ENCODE measurements at places on chromosomes 4 and X.

GRCh38 chr4:144970597-144970996, 127.4 kb downstream of the ANAPC10 start:
- DNase-seq: no peak

- no peak for DNase-seq
Observed at GRCh38 chr4:48575964-48576363, 85.9 kb downstream of the ZAR1 start.

- DNase-seq: no peak
Observed at GRCh38 chr4:174423257-174423944, 98.9 kb downstream of the HPGD start.

DNA sequence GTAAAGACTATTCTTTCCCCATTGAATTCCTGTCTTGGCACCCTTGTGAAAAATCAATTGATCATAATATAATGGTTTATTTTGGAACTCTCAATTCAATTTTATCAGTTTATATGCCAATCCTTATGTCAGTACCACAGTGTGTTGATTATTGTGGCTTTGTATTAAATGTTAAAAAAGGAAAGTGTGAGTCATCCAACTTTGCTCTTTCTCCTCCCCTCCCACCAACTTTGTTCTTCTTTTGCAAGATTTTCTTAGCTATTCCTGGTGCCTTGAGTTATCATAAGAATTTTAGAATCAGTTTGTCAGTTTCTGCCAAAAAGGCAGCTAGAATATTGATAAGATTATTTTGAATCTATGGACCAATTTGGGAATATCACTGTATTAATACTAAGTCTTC, 11.2 kb upstream of the RNF175 start:
- DNase-seq: no peak

DNA sequence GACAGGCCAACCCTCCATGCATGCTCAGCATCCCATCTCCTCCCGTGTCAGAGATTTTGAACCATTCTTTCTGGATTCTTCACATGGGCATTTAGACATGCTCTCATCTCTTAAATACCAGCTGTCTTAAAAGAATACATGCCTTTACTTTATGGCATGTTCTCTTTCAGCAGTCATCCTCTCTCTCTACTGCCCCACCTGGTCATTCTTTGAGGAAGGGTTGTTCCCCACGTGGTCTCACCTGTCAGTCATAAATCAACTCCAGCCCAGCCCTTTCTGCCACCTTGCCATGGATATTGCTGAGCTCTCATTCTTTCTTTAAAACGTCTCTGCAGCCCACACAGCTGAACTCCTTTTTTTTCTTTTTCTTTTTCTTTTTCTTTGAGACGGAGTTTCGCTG, 111.3 kb downstream of the ARHGAP10 start:
- no peak for DNase-seq

GRCh38 chr4:76987153-76987591, 37.6 kb downstream of the SEPTIN11 start:
- DNase-seq: no peak

GRCh38 chrX:106619797-106620196, 8.0 kb downstream of the RADX start:
- no peak for DNase-seq

- no peak for DNase-seq
Observed at GRCh38 chr4:98745366-98745765, 87.0 kb upstream of the TSPAN5 start.

GRCh38 chr4:5184606-5185005, 133.3 kb downstream of the STK32B start:
- DNase-seq: no peak

DNA sequence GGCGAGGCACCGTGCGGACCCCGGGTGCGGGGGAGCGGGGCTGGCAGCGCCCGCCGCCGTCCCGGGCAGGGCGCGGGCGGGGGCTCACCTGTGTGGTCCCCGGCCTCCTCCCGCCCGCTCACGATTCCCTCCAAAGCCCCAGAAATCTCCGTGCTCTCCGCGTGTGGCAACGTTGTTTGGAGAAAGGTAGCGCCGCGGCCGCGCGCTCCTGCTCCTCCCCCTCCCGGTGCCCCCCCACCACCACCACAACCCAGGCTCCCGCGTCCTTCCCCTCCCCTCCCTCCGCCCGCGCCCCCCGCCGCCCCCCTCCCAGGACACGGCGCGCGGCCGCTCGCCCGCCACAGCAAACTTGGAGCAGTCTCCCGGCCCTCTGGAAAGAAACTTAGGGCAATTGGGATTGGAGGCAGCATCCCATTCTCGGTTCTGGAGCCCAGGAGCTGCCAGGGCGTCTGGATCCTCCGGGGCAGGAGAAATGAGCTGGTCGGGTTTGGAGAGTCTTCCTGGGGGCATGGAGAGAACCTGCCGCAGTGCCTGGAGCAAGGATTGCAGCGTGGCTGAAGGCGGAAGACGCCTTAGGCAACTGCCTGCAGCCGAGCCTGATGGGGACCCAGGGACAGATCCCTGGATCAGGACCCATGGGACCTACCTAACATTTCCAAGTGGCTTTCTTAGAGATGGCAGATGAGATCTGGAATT, 855 bp downstream of the KLF3 start:
- no peak for DNase-seq

DNA sequence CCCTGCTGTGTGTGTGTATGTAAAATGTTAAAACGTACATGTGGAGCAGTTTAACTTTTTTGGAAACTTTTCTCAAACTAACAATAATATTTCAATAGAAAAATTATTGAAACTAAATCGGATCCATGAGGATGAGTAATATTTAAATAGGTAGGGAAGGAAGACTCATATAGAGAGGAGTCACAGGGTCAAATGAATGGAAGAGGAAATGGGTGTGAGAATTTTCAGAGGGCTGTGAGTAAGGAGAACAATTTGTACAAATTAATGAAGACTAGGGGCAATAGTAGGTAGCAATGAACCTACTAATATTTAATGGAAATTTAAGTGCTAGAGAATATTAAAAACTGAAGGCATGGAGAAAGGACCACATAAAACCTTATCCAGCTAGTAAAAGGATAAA, 290.7 kb upstream of the PCDH18 start:
- DNase-seq: no peak

DNA sequence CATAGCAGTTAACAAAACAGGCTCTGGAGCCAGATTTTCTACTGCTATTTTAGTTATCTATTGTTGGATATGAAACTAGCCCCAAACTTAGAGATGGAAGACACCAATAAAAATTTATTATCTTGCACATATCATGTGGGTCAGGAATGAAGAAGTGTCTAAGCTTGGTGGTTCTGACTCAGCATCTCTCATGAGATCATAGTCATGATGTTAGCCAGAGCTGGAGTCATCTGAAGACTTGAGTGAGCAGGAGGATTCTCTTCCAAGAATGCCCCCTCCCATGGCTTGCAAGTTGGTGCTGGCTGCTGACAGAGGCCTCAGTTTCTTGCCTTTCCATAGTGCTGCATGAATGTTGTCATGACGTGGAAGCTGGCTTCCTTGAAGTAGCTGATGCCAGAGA, 68.2 kb upstream of the TAPT1 start:
- DNase-seq: no peak

DNA sequence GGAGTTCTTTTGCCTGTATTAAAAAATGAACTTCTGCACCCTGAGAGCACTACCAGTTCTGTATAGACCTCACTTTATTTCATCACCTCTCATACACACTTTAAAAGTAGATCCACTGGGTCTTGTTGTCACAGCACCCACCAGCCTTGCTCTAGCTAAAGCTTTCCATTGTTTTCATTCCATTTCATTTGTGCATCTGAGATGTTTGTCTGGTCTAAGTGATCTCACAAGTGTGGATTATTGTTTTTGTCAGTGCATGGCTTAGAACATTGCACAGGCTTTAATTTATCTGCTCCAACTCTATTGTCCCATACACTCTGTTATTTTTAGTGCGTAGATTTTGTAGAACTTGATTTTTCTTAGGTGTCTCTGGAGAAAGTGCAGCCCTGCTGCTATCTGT, 1157.5 kb upstream of the PABPC4L start:
- DNase-seq: no peak

GRCh38 chr4:56215901-56216300, 171.4 kb downstream of the AASDH start:
- no peak for DNase-seq

GRCh38 chrX:16917120-16917519, 29.3 kb upstream of the REPS2 start:
- no peak for DNase-seq

DNA sequence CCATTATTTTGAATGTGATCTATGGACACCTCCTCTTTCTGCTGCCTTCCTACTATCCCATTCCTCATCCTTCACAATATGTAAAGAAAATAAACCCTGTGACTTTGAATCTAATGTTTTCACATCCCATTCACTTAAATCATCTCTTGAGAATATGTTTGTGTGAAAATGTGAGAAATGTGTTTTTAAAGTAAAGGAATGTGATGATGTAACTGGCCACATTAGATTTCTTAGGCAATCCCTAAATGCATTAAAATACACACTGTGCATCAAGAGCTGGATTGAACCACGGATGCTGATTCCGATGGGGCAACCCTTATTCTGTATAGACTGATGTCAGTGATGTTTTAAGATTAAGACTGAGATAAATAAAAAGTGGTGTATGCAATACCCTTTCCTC, 558.9 kb upstream of the TENM3 start:
- DNase-seq: no peak

- DNase-seq: no peak
Observed at GRCh38 chr4:107194005-107194404, 157.9 kb upstream of the DKK2 start.

GRCh38 chr4:150235317-150235716, 157.1 kb downstream of the DCLK2 start:
- DNase-seq: no peak

DNA sequence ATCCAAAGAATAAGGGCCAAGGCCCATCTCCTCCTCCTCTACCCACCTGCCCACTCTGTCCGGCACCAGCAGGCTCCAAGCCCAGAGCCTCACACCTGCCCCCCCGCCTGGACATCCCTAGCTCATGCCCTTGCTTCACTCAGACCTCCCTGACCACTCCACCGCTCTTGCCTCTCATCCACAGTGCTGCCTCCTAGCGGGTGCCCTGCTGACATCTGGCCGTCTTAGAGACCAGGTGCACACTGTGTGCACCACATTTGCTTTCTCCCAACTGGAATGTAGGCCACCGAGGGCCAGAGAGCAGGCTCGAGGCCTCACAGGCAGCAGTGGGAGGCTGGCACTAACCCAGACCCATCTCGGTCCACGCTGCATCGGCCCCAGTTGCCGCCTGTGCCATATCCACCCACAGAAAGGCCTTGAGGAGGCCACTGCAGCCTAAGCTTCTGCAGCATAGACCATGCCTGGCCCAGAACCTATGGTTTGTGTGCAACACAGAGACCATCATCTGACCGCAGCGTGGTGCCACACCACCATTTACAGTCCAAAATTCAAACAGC, 13.5 kb downstream of the LETM1 start:
- DNase-seq: no peak

GRCh38 chr4:98822144-98822543, 106.8 kb downstream of the EIF4E start:
- DNase-seq: no peak

DNA sequence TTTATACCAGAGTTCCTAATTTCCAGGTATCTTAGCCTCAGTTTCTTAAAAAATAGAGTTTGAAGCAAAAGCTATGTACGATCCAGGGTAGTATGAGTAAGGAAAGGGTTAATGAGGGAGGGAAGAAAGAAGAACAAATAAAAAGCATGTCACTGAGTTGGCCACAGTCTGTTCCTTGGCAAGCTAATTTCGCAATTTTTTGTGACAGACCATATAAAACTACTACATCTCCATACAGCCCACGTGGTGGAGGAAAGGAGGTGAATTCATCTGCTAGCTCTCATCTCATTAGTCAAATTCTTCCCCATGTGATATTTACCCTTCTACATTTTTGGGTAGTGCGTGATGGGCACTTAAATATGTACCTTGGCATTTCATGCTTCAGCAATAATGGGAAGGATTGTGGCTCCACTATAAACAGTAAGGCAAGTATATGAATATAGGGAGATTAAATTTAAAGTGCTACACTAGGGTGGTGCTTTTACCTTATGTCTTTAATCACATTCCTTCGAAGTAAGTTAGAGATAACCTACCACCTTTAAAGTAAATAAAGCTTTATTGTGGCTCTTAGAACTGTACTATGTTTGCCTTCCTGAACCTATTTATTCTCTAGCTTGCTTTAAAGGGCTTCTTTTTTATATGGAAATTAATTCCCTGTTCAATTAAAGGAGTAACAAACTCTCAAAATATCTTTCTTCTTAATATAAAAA, 102.1 kb upstream of the VAMP7 start:
- DNase-seq: no peak

GRCh38 chr4:114558446-114559020, 40.1 kb upstream of the UGT8 start:
- DNase-seq: no peak

GRCh38 chrX:154074199-154074598, 23.3 kb downstream of the MECP2 start:
- no peak for DNase-seq

- no peak for DNase-seq
Observed at GRCh38 chrX:49117581-49117980, 6.0 kb downstream of the GPKOW start.

- no peak for DNase-seq
Observed at GRCh38 chr4:125187226-125188176, 127.3 kb upstream of the FAT4 start.

- DNase-seq: no peak
Observed at GRCh38 chr4:169229571-169230028, 41.2 kb downstream of the SH3RF1 start.

DNA sequence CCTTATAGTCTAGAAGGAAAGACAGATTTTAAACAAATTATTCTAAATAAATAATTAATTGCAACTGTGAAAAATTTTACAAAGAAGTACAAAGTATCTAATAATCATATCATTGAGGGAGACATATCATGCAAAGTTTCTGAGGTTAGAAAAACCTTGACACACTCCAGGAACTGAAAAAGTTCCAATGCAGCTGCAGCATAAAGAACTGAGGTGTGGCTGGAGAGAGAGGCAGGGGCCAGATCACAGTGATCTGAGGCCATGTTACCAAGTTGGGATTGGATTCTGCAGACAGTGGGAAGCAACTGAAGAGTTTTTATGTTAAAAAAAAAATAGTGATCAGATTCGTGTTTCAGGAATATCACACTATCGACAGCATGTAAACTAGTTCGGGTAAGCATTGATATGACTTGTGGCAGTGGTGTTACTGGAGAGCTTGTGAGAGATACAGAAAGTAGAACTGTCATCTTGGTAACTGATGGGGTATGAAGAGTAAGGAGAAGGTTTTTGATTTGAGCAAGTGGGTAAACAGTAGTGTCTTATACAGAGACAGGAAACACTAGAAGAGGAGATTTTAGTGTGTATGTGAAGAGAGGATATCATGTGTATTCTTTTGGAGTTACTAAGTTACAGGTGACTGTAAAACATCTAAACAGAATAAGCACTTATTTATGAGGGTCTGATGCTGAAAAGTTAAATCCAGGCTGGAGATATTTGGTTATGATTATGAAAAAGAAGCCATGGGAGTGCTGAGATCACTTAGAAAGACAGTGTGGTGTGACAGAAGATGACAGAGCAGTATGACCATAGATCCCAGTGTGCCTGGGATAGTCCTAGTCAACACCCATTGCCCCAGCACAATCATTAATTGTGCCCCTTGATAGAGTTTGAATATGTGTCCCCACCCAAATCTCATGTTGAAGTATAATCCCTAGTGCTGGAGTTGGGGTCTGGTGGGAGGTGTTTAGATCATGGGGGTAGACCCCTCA, 15.6 kb upstream of the SPRY1 start:
- DNase-seq: no peak

- DNase-seq: no peak
Observed at GRCh38 chrX:154352012-154352401, 22.4 kb downstream of the FLNA start.
